Left renal pelvis (tissue), 4 donors: ENCODE measurements at places on chromosomes 5 and 9.

DNA sequence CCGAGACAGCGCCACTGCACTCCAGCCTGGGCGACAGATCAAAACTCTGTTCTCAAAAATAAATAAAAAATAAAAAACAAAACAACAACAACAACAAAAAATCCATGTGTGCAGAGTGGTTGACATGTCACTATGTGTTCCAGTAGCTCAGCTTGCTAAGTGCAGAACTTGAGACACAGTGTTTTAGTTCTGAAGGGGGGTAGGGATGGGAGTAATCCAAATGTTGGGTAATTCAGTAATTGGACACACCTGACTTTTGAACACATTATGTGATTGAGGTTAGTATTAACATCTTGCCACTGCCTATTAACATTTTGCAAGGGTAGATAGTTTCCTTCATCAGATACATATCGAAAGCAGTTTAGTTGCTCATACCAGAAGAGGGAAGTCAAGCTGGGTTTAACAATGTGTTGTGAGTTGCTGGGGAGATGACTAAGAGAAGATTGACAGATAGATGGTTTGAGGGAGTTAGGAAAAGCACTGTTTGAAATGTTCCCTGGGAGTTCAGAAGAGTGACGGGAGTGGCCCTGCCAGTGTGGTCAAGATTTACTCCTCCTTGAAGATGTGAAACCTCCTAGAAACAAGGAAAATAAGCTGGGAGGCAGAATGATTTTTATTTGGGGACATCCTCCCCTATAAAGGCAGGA is 928 bp downstream of the HACD4 start:
- no peak for DNase-seq

- no peak for DNase-seq
Measured at GRCh38 chr9:72817413-72817812, 135.4 kb downstream of the ALDH1A1 start.

GRCh38 chr5:156423597-156423996 is 96.6 kb downstream of the SGCD start:
- no peak for DNase-seq

DNA sequence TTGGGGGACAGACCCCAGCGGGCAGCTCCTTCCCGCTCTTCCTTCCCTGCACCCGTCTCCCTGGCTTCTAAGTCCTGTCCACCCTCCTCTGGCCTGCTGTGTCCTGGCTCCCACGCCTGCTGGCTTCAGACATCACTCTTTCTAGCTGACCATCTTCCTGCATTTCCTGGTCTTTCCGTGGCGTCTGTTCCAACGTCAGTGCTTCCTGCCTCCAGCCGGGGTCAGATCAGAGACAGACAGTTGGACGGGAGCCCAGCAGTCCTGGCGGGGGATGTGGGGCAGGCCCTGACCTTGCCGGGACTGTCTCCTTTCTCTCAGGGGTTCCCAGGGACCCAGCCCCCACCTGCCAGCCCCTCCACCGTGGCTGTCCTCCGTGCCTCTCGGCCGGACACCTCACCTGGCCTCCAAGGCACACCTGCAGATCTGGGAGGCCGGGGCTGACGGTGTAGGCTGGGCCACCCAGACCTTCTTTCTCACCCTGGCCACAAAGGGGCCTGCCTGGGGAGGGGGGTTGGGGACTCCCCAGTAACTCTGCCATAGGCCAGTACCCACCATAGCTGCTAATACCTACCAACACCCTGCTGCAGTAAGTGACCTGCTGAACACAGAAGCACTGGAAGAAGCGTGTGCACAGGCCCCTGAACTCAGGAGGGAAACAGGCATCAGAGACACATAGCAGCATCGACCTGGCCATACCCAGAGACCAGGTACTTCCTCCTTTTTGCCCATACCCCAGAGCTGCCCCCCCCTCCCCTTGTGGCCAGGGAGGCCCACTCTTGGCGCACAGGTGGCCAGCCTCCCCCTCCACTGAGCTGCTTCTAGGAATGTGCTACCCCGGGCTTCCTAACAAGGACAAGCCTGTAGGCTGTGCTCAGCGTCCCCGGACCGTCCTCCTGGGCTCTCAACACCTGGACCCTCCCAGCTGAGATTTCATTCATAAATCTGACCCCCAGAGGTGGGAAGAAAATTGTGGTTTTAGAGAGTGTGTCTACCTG is 5.1 kb downstream of the NRARP start:
- no peak for DNase-seq

DNA sequence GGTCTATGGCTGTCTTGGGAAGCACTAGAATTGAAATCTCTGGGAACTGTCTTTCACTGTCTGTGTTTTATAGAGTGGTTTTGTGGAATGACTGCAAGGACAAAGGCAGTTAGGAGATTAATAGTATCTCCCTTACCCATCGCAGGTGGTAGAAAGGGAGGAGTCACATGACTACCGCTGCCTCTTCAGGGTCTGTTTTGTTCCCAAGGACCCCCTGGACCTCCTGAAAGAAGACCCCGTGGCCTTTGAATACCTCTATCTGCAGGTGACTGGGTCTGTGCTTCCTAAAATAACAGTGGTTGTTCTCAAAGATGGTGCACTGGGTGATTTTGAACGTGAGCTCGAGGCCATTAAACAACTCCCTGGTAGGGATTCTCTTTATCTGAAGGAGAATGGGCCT is 22.8 kb upstream of the TRMT10B start:
- DNase-seq, result no peak

GRCh38 chr5:165525271-165525670 is 2019.9 kb downstream of the MAT2B start:
- DNase-seq, result no peak

- DNase-seq, result no peak
Measured at GRCh38 chr9:136087741-136088480, 7.2 kb downstream of the NACC2 start.

DNA sequence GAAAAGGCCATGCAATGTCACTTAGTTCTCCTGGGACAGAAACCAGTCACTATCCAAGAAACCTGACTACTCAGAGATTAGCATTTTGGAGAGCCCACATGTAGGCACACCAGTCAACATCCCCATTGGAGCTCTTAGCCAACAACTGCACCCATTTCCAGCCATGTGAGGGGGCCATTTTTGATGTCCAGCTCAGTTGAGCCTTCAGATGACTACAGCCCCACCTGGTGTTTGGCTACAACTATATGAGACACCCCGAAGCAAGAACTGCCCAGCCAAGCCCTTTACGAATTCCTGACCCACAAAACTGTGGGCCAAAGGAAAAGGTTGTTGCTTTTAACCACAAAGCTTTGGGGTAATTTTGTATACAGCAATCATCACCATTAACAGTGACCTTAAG is 300.1 kb downstream of the ASTN2 start:
- no peak for DNase-seq

DNA sequence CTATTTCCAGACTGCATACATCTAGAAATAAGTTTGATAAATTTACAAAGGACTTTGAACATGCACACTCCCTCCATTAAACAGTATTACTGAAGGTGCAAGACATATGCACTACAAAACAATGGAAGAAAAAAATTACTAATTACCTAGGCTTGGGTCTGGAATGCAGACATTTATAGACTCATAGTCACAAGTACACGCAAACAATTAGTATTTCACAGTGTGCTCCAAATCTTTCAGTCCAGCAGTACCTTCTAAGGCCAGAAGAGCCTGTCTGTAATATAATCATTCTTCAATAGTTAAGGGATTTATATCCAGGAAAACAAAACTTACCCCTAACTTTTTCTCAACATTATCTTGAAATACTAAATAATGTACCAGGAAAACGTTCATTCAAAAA is 11.2 kb downstream of the RICTOR start:
- no peak for DNase-seq

GRCh38 chr9:38254756-38255155 is 137.7 kb upstream of the ALDH1B1 start:
- DNase-seq, result no peak

DNA sequence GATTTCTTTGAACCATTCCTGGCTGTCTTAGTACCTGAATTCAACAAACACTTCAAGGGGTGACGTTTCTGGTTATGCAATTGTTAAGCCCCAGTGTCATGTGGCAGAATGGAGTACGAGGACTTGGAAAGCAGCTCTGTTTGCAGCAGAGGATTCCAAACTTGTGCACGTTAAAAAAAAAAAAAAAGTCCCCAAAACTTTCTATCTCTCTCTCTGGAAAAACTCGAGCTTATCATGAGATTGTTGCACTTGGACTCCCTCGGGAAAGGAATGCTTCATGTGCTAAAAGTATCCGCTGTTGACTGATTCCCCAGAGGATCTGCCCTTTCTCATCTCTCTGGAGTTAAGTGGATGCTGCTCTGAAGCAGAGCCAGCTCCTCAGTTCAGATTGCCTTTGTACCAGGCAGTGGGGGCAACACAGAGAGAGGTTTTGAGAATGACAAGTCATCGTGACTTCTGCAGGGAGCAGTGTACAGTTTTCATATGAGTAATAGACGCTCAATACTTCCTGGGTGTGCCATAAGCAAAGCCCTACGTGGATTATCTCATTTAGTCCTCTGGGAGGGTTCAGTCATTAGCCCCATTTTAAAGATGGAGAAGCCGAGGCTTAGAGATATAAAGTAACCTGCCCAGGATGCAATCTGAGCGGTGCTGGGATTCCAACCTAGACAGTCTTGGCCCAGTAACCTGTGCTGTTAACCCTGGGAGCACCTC is 28.1 kb downstream of the TMOD1 start:
- DNase-seq, result no peak

DNA sequence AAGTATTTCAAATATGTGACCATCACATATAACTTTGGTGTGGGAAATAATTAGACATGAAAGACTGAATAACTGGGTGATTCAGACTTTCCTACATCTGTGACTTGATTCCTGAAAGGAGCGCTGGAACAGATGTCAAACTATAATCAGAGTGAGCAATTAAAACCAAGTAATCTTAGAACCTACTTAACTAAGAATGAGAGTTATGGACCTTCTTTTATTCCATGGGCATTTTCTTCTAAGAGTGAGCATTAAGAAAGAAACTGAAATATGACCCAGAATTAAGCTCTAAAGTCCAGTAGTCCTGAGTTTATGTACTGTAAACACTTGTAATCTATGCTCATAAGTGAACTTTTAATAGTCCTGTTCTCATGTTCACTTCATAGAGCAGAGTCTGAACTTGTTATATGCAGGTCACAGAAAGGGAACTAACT is 68.4 kb downstream of the PAM start:
- no peak for DNase-seq
